ENCODE measurements at places on chromosomes 3 and 15.

DNA sequence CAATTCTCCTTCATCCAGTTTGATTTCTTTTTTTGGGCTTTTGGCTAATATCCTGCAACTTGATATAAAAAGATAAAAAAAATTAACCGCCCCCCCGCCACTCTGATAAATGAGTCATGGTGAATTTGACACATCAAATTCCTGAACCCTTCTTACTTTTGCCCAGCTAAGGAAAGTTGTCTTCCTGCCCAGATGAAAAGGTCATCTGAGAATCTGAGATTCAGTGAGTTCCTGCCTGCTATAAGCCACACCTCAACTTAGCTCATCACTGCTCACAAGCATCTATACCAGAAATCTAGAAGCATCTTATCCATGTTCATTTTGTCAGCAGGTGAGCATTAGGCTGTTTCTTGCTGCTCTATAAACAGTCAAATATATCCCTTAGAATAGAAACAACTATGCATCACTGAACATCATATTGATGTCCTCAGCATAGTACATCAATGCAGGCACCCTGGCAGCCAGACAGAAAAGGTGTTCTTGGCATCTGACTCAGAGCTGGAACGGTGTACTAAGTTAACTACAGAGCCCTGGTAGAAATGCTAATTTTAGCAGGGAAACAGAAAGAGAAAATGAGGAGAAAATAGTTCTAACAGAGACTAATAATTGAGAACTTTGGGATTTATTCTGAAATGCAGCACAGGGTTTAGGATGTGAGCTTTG, 77.1 kb downstream of the SEMA6D start:
- DNase-seq = no peak

DNA sequence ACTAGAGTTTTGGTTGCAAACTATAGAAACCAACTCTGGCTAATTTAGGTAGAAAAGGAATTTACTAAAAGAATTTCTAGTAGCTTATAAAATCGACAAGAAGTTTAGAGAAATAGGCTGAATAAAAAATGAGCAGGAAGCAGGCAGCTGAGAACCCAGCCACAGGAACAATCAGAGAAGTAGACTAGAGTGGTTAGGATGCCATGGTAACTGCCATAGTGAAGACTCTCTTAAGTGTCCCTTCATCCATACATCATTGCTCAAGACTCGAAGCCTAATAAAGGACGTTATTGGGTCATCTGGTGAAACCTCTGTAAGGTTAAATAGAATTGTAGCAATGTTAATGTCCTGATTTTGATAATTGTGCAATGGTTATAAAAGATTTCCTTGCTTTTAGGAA, 13.8 kb downstream of the AVEN start:
- no peak for DNase-seq

DNA sequence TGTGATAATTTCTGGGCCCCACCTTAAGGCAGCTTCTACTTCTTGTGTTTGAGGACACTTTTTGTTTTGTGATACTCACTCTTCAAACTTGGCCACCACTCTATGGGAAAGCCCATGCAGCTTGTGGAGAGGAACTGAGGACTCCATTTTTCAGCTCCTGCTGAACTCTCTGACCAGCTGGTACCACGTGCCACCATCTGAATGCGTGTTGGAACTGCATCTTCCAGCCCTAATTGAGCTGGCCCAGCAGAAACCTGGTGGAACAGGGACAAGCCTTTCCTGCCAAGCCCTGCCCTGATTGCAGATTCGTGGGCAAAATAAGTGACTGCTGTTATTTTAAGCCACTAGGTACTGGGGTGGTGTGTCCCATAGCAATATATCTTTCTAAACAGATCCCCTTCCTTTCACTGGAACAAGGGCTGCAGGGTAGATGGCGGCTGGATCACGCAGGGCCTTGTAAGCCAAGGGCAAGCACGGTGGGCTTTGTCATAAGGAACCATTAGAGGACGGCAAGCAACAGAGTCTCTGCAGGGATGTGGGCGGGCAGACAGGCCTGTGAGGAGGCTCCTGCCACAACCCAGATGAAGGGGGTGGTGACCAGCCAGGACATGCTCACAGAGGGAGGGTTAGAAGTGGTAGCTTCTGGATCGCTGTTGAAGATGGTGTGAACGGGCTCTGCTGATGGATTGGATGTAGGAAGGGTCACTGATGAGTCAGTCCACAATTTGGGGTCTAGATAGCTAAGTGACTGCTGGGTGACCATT, 9.5 kb downstream of the H1-8 start:
- DNase-seq = no peak

- no peak for DNase-seq
These were observed 59.0 kb downstream of the FRMD4B start for GRCh38 chr3:69326855-69327300.

DNA sequence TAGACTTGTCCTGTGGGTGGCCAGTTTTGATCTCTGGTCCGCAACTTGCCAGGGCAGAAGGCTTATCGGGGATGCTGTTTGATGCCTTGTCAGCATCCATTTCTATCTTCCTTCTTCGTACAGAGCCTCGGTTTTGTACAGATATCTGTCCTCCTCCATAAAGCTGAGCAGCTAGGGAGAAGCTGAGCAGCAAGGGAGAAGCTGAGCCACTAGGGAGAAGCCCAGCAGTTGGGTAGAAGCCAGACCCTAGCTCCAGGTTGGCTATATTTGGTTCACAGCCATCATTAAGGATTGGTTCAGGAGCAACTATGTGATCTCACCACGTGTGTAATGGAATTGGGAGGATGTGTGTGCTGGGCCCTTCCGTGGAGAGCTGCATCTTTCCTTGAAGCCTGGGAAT, 46.7 kb downstream of the PTPRG start:
- DNase-seq = no peak

DNA sequence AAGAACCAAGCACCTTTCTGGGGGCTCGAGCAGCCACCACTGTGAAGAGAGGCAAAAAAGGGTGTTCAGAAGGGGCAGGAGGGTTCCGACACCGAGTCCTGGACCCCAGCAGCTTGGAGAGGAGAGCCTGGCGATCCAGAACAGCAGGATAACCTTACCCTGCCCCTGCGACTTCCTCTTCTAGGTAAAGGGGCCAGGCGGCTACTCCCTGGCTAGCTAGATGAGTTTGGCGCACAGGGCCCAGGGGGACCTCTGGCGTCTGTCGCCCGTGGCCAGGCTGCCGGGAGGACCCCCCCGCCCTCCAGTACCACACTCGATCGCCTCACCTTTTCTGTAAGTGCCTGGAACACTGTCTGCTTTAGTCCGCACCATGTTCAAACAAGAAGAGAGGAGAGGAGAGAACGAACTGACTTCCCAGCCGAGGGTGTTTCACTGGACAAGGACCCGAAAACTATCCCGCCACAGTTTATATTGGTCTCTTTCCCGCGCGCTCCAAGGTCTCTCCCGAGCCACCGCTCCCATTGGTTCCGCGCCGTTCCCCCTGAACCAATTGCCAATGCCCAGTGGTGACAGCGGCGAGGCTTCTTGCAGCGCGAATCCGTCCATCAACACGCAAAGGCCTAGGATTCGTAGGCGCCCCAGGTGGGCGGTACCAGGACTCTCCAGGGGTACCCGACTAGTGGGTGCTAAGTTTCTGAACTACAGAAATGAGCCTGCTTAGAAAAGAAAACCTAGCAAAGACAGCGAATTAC, at the start of gene PCLAF:
Gene PCLAF (minus strand): TSS at position 442 of the 752 bp plus-strand sequence. CDS start 70 bp downstream, at position 372.
- peak; percentile 65 for DNase-seq

DNA sequence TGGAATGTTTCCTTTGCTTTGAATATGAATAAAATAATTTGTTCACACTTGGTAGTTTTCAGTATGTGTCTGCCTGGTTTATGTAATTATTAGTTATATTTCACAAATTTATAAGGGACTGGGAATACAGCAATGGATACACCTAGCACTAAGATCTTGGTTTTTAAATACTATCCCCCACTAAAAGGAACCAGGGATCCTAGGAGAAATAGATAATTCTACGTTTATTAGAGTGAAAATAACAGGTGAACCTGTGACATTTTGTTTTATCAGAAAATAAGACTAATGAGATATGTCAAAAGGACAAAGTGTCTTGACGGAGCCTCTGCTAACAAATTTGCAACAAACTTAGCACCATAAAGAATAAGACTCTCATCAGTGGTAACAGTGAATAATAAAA, 3.4 kb downstream of the PSMD6 start:
- no peak for DNase-seq

GRCh38 chr3:105409364-105409763, 42.7 kb downstream of the ALCAM start:
- no peak for DNase-seq

DNA sequence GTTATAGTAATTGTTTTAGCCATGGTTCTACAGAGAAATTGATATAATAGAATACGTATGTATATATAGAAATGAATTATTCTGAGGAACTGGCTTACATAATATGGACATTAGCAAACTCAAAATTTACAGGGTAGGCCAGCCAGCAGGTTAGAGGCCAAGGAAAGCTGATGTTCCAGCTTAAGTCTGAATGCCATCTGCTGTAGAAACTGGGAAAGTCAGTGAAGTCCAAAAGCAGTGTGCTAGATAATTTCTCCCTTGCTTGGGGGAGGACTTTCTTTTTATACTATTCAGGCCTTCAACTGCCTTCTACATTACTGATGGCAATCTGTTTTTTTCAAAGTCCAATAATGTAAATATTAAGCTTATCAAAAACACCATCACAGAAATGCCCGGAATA, 1174.7 kb downstream of the ZPLD1 start:
- DNase-seq = no peak

Data from DMS153 (cell line).